ENCODE measurements at places on chromosomes 6 and 20.

GRCh38 chr6:74568861-74569260, 637.0 kb downstream of the COL12A1 start:
- DNase-seq, result no peak

DNA sequence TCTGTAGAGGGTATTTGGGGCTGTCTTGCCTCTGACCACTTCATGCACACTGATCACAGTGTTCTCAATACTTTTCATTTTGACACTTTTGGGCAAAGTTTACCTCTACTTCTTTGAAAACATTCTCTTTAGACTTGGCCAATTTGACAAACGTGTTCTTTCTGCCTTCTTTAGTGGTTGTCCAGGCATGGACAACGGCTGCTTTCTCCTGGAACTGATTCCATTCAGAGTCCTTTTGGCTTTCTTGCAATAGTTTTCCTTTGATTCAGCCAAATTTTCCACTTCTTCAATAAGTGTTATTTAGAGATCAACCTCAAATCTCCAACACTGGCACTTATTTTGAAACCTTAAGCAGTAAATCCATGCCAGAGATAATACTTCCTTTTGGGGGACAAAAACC, 6.7 kb upstream of the CST9 start:
- no peak for DNase-seq

DNA sequence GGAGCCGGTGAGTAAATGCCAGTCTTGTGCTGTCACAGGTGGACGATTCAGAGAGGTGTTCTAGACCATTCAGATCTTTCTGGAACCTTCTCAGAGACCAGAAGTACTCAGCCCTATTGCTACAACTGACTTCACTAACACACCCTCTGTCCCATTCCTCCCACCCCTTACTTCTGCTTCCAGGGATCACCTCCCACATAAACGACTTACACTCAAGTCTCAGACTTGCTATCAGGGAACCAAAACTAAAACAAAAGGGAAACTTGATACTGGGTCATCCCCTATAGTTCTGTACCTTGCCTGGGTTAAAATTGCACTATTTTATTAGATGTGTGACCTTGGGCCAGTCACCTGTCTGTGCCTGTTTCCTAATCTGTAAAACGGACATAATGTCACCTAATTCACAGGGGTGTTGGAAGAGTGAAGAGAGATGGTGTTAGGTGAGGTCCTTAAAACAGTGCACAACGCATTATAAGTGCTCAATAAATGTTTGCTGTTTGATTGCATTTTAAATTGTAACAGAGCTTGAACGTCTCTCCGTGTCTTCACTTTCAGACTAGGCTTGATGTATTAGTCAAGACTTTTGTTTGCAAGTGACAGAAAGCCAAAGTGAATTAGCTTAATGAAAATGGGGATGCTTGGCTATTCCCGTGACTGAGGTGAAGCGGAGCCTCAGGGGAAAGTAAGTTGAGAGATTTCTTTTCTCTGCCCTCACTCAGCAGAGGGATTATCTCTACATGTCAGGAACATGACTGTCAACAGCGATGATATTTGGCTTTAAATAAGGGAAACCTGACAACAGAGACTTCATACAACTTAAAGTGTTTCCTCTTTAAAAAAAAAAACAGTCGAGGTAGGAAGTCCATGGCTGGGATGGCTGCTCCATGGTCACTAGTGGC, 3.0 kb upstream of the SRXN1 start:
- no peak for DNase-seq

DNA sequence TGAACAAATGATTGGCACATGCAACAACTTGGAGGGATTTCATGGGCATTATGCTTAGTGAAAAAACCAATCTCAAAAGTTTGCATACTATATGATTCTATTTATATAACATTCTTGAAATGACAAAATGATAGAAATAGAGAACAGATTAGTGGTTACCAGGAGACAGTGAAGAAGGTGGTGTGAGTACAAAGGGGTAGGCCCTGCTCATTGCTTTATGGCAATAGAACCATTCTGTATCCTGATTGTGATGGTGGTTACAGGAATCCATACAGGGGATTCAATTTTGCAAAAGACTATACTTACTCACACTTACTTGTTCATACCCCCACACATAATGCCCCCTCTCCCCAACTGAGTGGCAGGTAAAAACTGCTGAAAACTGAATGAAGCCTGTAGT, 30.2 kb upstream of the LAMA4 start:
- no peak for DNase-seq

DNA sequence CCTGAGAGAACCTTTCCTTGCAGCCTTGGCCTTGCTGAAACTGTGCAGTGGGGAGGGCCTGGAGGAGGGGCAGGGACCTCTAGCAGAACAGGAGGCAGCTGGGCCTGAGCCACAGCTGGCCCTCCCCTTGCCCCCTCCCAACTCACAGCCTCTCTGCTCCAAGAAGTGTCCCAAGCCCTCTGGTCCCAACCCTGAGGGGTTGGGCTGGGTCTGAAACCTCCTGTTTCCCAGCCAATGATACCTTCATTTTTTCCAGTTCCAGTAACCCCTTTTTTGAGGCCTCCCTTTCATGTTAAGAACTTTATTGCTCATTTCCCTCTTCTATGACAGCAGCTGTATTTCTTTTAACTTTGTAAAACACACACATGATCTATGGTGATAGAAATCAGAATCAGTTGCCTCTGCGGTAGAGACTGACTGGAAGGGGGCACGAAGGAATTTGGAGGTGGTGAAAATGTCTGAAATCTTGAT, 17.9 kb upstream of the ARMC12 start:
- no peak for DNase-seq

DNA sequence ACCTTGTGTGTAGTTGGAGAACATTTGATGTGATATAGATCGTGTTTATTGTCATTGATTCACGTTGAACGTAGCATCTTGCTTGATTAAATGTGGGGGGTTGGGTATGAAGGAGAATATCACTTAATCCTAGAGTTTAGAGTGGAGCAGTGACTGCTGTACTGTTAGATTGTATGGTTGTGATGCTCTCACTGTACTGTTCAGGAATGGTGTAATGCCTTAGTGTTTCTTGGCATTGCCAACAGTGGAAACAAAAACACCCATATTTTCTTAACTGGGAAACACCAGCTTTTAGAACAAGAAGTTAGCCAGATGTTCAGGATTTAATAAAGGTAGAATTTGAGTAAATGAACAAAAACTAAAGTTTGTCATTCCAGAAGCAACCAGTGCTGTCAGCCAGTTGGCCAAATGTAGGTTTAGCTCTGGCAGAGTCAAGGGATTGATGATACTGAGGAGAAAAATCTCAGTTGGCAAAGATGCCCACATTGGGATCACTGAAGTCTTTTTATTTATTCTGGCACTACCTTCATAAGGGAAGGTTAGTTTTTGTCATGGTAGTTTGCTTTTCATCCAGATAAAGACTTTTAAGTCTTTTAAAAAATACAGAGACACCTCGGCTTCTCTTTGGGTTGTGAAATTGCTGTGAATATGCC, 129.9 kb downstream of the JARID2 start:
- no peak for DNase-seq

DNA sequence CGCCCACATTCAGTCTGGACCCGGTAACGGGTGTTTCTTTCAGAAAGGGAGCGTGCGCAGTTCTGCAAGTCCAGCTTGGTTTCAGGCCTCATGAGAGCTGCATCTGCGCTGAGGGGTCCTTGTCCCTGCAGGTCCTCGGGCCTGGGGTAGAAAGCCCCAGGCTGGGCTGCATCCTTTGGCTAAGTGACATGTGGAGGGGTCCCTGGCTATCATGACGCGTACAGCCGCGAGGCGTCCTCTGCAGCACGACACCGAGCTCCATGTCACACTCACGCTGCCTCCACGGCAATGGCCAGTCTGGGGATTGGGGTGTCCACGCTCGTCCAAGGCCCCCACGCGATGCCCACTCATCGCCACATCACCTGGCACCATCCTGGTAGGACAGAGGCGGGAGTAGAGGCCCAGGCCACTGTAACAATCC, 1.7 kb upstream of the KIF25 start:
- no peak for DNase-seq
